Mesothelial cell of epicardium (in vitro differentiated cells): ENCODE measurements at places on chromosomes 12 and 14.

DNA sequence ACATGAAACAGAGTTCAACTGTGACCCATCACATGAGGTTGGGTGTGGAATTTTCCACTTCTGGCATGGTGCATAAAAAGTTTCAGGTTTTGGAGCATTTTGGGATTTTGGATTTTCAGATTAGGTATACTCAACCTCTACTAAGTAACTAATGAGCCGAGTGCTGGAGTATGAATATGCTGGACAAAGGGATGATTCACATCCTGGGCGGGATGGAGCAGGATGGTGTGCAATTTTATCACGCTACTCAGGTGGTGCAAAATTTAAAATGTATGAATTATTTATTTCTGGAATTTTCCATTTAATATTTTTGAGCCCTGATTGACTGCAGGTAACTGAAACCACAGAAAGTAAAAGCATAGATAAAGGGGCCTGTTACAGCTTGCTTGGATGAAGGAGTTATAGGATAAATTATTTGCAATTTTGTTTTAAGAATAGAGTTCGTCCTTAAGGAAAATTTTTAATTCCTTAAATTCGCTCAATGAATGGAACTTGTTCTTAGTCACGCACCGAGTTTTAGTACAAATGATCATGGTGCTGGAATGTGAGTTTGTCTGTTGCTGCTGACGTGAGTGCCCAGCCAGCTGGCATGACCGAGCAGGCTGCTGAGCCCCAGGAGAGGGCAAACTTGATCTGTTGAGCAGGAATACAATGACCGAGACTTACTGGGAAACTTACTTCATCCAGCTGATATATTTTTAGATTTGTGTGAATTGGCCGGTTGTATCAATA, 176.3 kb downstream of the ESR2 start:
- no peaks in the 10 kb centered on the region for H3K4me1 ChIP-seq
- no peaks in the 10 kb centered on the region for H3K27me3 ChIP-seq
- peaks cover 23% of the 10 kb centered on the region for H3K36me3 ChIP-seq
- H3K4me3 ChIP-seq = no peak overlapping the region

DNA sequence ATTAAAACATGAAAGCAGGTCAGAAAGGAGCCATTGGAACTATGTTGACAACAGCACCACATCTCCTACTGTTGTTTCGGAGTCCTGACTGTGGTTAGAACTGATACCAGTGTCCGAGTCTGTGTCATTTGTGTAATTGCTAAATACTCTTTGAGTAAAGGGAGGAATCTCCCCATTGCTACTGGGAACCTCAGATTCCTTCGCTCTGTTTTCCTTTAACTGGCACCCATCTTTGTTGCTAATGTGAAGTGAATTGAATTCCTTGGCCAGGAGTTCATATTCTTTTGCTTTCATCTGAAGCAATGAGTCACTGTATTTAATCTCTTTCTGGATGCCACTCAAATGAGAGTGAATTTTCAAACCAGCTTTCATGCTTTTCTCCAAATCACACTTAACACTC, 31.5 kb downstream of the RASSF9 start:
- peaks cover 29% of the 10 kb centered on the region for H3K4me1 ChIP-seq
- H3K27me3 ChIP-seq = no peaks in the 10 kb centered on the region
- peaks cover 14% of the 10 kb centered on the region for H3K36me3 ChIP-seq
- no peak overlapping the region for H3K27ac ChIP-seq
- DNase-seq = no peak

- H3K4me3 ChIP-seq = peak overlapping the region; percentile 49
- peak overlapping the region; percentile 71 for H3K27ac ChIP-seq
- no peak for DNase-seq
- peaks cover 74% of the 10 kb centered on the region for H3K27me3 ChIP-seq
- no peaks in the 10 kb centered on the region for H3K36me3 ChIP-seq
- H3K4me1 ChIP-seq = peaks cover 21% of the 10 kb centered on the region
Measured at GRCh38 chr12:132284827-132285741, 44.3 kb downstream of the GALNT9 start.

DNA sequence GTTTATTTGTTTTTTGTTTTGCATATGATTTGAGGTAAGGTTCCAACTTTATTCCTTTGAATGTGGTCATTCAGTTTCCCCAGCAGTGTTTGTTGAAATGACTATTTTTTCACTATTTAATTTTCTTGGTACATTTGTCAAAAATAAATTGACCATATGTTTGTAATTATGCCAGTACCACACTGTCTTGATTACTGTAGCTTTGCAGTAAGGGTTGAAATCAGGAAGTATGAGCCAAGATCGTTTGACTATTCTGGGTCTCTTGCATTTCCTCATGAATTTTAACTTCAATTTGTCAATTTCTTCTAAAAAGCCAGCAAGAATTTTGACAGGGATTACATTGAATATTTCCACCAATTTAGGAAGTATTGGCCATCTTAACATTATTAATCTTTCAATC, 199.3 kb upstream of the PPFIA2 start:
- peaks cover 10% of the 10 kb centered on the region for H3K4me1 ChIP-seq
- H3K4me3 ChIP-seq = no peak overlapping the region
- H3K27me3 ChIP-seq = peaks cover 8% of the 10 kb centered on the region
- H3K36me3 ChIP-seq = no peaks in the 10 kb centered on the region

DNA sequence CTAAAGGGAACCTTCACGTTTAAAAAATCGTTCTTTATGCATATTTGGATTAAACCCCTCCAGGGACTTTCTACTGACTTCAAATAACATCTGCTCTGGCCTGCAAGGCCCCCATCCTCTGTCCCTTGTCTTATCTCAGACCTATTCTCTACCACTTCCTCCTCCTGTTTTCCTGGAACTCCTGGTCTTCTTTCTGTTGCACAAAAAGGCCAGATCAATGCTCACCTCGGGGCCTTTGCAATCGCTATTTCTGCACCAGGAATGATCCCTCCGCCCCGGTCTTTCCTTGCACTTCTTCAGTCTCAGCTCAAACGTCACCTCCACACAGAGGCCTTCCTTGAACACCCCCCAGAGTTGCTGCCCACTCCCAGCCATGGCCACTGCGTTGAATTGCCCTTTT, 57.6 kb upstream of the BEGAIN start:
- DNase-seq = no peak
- H3K36me3 ChIP-seq = no peaks in the 10 kb centered on the region
- no peak overlapping the region for H3K4me3 ChIP-seq

DNA sequence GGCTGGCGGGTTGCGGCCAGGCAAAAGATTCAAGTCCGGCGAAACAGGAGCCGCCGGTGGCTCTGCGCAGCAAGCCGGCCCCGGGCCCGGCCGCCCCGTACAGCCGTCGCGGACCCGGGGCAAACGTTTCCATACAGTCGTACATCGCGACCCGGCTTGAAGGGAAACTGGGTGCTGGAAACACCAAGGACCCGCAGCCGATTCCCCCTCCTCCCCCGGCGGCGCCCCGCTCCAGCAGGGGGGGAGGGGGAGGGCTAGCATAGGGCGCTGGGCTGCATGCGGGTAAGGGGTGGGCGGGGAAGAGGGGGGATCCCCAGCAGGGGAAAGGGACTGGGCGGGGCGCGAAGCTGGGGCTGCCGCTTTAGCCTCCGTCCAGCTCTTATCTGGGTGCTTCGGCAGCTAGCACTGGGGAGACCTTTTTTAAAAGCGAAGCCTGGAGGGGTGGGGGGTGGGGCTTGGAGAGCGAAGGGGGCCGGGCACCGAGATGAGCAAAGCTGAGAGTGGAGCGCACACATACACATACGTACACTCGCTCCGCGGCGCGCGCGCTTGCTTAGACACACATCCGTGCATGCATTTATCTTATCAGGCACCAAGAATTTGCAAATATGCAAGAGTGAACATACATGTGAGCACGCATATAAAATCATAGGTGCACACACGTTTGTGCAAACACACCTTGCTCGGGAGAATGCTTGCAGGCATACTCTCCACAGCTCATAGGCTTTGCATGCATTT, 11.9 kb downstream of the RARG start:
- H3K4me1 ChIP-seq = peaks cover 69% of the 10 kb centered on the region
- peak overlapping the region; percentile 94 for H3K4me3 ChIP-seq
- no peak for DNase-seq
- H3K27ac ChIP-seq = peak overlapping the region; percentile 99
- no peaks in the 10 kb centered on the region for H3K27me3 ChIP-seq
- H3K36me3 ChIP-seq = no peaks in the 10 kb centered on the region
